H4 (cell line): ENCODE measurements at places on chromosomes 3 and 15. TPM values are rescaled to one million over a fixed set of nuclear protein-coding genes. Genes with fewer than 3 reads are reported as not detected.

- peak; percentile 84 for DNase-seq
These were observed 314.7 kb downstream of the LPP start for GRCh38 chr3:188468662-188469061.

DNA sequence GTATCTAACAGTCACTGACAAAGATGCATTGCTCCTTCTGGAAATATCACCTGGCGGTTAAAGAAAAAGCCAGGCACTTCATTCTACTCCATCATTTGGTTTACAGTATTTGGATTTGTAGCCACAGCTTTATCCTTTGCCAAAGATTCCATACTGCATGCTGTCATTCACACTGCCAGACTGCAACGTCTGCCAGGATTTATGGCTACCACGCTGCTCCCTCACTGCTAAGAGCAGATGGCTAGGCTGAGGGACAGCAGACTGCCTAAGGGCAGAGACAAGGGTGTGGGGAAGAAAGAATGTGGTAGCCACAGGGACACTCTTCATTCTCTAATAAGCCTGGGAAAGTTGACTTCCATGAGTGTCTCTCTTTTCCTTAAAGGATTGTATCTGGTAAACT, 1047.0 kb downstream of the TUSC7 start:
- DNase-seq, result no peak

DNA sequence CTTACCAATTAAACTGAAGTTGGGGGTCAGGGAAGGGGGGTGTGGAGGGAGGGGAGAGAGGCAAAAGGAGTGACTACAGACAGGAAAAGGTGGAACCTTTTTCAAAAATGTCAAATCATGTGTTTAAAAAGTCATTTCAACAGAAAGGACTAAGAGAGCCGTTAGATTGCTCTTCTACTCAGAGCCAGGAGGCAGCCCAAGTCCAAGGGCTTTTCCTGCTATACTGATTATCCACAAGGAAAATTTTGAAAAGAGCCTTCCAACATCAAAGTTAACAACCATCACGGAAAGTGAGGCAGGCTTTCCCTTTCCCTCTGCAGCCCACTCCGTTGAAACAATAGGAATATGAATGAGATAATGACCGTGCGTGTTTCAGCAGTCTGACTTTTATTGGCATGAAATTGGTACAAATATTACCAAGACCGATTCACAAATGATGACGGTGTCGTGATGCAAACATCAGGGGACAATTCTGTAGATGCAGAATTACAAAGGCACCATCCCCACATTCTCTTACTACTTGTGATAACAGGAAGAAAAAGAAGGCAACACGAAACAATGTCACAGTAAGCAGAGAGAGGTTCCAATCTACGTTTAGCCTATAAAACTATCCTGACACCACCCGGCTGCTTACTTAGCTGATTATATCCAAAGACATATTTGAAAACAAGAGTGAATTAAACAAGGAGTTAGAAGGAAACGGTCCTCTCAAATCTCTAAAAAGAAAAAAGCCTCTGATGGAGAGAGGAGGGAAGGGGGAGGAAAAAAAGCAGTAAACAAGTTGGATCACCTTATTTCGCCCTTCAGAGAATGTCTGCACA, 453.7 kb downstream of the FOXP1 start:
- peak; percentile 12 for DNase-seq

DNA sequence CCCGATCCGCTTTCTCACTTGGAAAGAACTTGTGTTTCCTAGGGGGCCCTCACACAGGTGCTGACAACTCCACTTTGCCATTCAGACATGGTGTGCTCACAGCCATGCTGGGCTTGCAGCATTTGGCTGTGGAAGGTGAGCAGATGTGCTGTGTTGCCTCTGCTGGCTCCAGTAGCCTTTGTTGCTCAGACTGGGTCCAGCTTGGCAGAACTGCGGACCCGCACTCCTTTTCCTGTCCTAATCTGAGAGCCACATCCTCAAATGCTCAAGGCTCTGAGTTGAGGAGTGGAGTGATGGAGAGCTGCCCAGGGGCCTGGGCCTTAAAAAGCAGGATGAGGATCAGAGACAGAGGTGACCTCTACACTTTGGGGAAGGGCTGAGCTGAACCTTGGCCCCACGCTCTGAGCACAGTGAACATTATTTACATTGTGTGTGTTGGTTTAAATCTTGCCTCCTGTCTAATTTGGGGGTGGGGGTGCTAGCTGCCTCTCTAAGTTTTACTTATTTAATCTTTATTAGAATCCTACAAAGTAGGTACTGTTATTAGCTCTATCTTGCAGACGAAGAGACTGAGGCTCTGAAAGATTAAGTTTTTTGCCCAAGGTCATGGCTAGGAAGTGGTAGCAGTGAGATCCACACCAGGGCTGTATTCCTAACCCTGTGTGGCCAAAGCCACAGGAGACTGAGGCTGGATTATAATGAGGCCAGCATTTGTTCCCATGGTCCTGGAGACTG, 17.2 kb downstream of the ACOX2 start:
- no peak for DNase-seq

DNA sequence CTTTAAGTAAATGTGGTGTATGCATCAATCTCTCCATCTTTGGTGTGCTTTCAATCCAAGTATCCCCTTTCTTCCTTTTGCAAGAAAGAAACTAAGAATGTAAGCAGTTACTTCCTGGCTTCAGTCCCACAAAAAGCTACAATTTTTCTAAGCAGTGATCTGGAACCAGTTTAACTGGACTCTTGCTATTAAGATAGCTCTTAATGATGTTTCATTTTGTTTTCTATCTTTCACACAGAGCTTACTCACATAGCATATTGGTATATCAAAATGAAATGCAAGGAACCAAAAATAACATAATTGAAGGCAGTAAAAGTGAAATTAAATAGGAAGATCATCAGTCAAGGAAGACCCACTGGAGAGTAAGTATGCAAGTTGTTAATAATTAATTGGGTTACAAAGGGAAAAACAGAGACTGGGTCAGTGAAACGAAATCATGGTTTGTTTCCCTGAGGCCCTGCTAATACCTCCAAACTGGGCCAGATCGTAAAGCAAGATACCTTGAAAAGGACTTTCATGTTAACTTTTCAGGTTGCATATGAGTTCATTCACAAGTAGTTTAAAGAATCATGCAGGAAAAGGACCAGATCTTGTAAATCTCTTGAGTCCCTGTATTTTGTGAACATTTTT, 41.9 kb downstream of the GPR160 start:
- DNase-seq, result no peak

Gene MYRIP
- not detected in 2 replicates for total RNA-seq

Gene ATOSA
- total RNA-seq, result 7.1 and 8.6 TPM in 2 replicates
